ENCODE measurements at places on chromosomes 5 and 9. TPM values are rescaled to one million over a fixed set of nuclear protein-coding genes. Genes with fewer than 3 reads are reported as not detected.

The ARHGEF28 gene
- total RNA-seq = 77.3 TPM

The CAPSL gene
- not detected for total RNA-seq

The PTGS1 gene
- total RNA-seq = under 0.01 TPM

The SPINK1 gene
- total RNA-seq = not detected

The PPP3R2 gene
- total RNA-seq = not detected

The CSF1R gene
- total RNA-seq = not detected
